ENCODE measurements at places on chromosomes 12 and 14.

DNA sequence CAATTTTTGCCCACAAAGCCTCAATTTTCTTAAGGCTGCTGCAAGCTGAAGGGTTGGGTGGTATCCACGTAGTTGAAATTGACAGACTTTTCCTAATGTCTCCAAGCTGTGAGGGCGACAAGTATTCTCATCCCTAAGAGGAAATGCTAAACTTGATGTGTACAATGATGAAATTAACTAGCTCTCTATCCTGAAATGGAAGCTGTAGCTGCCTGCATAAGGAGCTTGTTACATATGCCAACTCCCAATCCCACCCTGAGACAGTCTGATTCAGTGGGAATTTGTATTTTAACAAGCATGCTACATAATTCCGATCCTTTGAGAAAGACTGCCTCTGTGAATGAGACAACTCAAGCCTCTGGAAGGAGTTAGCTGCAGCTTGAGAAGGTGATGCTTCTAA, 45.7 kb upstream of the MDM1 start:
- DNase-seq, result no peak

GRCh38 chr12:75487308-75487707, 6.8 kb downstream of the GLIPR1 start:
- DNase-seq, result no peak

DNA sequence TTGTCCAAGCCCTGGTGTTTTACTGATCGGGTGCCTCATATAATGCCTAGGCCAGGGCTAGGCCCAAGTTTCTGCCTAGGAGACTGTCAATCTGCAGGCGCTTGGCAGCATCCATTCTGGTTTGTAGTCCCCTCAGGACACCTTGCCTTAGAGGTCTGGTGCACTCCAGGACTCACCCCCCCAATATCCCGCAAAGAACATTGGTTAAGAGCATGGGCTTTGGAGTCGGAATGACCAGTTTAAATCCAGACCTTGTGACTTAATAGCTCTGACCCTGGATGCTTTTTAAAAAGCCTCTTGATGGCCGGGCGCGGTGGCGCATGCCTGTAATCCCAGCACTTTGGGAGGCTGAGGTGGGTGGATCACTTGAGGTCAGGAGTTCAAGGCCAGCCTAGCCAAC, 60.0 kb downstream of the GALNT16 start:
- no peak for DNase-seq

DNA sequence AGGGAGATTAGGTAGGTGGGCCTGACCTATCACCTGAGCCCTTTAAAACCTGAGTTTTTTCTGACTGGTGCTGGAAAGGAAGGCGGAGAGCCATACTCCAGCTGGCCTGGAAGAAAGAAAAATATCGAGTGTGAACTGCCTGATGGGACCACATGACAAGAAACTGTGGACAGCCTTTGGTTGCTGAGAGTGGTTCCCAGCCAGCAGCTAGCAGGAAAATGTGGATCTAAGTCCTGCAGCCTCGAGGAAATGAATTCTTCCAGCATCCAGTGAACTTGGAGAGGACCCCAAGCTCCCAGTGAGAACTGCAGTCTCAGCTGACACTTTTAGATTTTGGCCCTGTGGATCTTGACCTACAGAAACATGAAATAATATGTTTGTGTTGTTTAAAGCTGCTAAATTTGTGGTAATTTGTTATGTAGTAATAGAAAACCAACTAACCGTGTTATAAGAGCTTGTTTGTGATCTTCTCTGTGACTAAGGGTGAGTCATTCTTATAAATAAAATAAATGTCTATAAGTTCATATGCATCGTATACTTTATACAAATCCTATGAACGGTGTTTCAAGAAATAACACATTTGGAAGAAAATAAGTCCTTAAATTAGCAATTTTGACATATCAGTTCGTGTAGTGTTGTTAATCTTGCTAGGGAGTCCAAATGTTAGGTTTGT, 359.6 kb downstream of the BMP4 start:
- DNase-seq, result no peak

- no peak for DNase-seq
Measured at GRCh38 chr14:21768116-21768874, 94.7 kb upstream of the OR4E1 start.

- no peak for DNase-seq
Measured at GRCh38 chr14:101134851-101135433, 231.4 kb upstream of the RTL1 start.

DNA sequence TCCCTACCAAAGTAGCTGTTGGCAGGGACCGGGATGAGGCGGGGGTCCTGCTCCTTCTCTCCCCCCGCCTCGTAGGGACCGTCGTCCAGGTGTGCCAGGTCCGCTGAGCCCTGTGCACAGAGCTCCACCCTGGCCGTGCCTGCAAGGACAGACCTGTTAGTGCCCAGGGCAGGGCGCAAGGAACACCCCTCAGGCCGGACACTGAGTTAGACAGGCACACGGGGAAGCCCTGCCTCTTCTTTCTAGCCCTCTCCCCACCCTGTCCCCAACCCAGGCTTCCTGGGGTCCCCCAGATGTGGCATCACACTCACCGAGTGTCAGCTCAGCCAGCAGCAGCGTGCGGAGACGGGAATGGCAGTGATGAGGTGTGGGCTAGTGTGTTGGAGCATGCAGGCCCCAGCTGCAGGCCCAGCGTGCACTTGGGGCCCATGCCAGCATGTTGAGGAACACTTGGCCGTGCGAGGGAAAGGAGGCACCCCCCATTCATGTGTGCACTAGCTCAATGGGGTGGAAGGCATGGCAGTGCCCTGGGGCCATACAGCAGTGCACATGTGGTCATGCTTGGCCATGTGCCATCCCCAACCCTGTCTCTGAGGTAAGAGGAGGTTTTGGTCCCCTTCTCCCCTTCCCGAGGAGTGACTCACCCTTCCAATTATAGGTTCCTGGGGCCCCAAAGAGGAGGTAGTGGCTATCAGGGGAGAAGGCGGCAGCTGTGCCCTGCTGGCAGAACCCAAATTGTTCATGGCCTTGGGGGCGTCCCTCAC, 7.3 kb downstream of the ITGA7 start:
- no peak for DNase-seq

GRCh38 chr14:44966601-44967336, 4.8 kb downstream of the TOGARAM1 start:
- DNase-seq, result no peak

DNA sequence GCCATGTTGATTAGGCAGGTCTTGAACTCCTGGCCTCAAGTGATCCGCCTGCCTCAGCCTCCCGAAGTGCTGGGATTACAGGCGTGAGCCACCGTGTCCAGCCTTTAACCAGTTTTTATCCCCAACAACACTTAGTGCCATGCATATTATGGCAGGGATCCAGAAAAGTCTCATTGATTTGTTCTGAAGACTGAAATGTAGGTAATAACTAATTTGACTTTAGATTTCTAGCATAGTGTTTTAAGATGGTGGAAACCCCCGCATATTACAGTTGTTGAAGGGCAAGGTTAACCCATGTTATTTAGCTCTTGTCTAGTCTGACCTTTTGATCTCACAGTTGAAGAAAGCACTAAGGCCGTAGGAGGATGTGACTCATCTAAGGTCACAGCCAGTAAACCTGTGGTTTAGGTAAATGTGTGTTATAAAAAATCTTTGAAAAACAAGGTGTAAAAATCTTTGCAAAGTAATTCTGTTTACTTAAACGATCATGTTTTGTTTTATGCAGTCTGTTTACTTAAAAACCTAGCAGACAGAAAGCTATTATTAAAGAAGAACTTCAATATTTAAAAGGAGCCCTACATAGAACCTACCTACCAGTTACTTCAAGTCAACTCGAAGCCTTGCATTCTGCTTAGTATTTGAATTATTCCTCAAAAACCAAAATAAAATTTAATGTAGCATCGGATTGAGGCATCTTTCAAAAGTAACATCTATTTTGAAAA, 24.8 kb downstream of the BICDL1 start:
- DNase-seq, result peak; percentile 52

- no peak for DNase-seq
Measured at GRCh38 chr14:100617410-100618317, 30.4 kb upstream of the BEGAIN start.

GRCh38 chr14:48333221-48333920, 658.0 kb upstream of the MDGA2 start:
- DNase-seq, result no peak

GRCh38 chr12:42854826-42855225, 265.3 kb upstream of the PRICKLE1 start:
- DNase-seq, result no peak

GRCh38 chr14:79256380-79256779, 954.9 kb downstream of the DIO2 start:
- no peak for DNase-seq

DNA sequence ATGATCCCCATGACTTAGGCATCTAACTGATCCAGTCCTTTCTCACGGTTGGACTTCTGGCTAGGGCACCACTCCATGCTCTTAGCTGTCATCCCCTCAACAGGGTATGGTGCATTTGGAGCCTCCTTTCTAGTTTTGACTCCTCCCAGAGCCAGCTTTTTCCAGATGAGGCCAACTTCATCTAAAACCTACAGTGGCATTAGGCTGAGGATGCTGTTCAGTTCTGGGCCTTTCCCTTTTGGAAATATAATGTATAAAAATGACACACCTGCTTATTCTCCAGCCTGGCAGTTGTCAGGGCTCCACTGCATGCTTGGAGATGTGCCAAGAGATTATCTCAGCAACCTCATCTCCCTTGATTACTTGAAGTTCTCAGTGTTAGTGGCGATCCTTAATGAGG, 239.7 kb downstream of the EMP1 start:
- no peak for DNase-seq

- DNase-seq, result no peak
Measured at GRCh38 chr12:107372229-107372658, 278.9 kb upstream of the CRY1 start.

DNA sequence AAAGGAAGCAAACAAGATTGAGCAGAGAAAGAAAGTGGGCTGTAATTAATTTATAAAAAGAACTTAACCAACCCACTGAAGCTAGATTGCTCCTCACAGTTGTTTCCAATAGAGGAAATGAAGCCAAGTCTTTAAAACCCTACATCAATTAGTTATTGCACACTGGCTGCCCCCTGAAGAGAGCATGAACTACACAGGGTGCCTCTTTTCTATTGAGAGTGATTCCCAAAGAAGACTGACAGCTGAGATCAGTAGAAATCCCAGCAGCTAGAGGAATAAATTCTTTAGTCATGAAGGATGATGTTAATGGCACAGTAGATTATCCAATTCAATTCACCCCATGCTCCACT, 8.6 kb upstream of the USP15 start:
- no peak for DNase-seq

GRCh38 chr12:54936736-54937135, 47.8 kb downstream of the TESPA1 start:
- no peak for DNase-seq

- DNase-seq, result no peak
Measured at GRCh38 chr14:94112513-94113063, 2.1 kb downstream of the IFI27 start.

- DNase-seq, result no peak
Measured at GRCh38 chr14:56482310-56482911, 97.2 kb upstream of the TMEM260 start.

GRCh38 chr12:1185460-1186182, 194.6 kb downstream of the ERC1 start:
- no peak for DNase-seq

- DNase-seq, result no peak
Measured at GRCh38 chr14:35343702-35344101, 51.5 kb downstream of the PSMA6 start.

DNA sequence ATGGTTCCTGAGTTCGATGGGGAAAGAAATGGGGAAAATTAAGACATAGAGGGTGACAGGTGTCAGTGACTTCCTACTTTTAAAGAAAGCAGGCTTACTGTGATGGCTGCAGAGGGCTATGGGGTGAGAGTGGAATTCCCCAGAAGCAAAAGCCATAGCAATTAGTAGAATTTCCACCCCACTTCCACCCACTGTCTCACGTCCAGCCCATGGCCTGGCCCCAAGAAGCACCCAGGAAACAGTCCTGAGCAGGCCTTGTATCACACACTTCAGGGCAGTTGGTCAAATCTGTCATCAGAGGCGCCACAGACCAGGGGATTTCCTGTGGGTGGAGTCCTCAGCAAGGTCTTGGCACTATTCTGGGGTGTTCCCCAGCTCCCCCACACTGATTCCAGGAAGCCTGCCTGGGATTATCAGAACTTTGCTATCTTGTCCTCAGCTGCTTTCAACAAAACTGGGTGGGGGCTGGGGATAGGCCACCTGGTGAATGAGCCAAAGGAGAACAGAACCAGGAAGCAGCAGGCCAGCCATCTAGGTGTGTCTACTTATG, 120.1 kb upstream of the CCND2 start:
- peak; percentile 53 for DNase-seq

DNA sequence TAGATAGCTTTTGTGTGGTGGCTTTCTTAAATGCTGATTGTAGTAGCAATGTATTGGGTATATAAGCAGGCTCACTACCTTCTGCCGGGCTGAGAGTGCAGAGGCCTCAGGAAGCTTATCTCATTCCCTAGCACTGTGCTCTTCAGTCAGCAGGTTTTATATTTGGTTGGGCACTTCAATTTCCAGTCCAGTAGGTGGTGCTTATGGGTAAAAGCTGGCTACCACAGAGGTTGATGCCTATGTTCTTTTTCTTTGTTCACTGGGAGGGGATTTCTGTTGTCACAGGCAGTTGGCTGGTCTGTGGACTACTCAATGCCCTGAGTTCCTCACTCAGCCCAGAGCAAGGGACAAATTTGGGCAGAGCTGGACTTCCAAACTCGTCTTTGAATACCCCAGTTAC, 43.0 kb upstream of the GLIPR1 start:
- no peak for DNase-seq

GRCh38 chr14:75156901-75157300, 19.5 kb downstream of the TMED10 start:
- no peak for DNase-seq

- DNase-seq, result no peak
Measured at GRCh38 chr12:3491938-3492792, 1.2 kb downstream of the PRMT8 start.

- DNase-seq, result no peak
Measured at GRCh38 chr12:115572440-115572839, 705.1 kb downstream of the MED13L start.

DNA sequence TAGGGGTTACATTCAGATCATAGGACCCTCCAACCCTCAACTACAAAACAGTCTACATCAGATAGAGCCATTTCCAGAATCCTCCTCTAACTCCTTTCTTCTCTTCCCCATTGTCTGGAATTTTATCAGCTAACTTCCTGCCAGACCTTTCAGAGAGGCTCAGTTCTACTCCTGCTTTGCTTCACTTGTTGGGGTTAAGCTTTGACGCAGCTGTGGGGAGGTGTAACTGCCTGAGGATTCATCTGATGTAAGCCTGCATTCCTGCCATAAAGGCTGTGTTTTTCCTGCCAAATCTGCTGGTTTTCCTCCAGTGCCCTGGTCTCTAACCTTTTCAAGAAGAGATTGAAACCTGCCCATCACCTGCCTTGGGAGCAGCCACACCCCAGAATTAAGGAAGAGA, 16.9 kb downstream of the DHRS2 start:
- no peak for DNase-seq
